Activated CD8-positive, alpha-beta memory T cell treated with anti-CD3 and anti-CD28 coated beads for 1 hour (primary cell): ENCODE measurements at places on chromosomes 12 and 14.

- no peak for DNase-seq
Observed at GRCh38 chr12:10027311-10027710, 3.2 kb upstream of the CLEC9A start.

GRCh38 chr12:93091886-93092648, 163.0 kb upstream of the EEA1 start:
- DNase-seq, result no peak

- DNase-seq, result no peak
Observed at GRCh38 chr14:22549981-22550673, 38.9 kb downstream of the DAD1 start.

DNA sequence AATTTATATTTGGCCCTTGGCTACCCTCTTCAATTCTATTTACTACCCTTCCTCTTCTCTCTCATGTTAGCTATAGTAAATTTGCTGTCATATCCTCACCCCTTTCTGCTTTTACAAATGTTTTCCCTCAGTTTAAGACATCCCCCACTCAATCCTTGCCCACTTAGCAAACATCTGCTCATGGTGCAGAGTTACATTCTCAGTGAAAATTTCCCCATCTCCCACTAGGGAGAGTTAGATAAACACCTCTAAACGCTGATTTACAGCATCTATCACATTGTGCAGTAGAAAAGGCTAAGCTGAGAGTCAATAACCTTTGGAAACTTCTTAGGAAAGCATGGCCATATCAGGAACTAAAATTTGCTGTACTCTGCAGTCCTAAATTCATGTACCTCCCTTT, 69.0 kb downstream of the DENND5B start:
- DNase-seq, result no peak

DNA sequence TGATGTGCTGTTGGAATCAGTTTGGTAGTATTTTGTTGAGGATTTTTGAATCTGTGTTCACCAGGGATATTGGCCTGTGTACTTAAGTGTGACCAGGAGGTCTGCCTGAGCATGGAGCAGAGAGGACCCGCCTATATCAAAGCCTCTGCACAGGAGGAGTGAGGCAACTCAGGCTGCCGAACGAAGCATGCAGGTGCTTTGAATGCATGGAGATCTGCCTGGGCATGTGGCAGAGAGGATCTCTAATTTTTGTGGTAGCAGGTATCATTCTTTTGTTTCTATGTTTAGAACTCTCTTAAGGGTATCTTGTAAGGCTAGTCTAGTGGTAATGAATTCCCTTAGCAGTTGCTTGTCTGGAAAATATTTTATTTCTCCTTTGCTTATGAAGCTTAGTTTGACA, 26.9 kb downstream of the RAB3IP start:
- no peak for DNase-seq

GRCh38 chr12:100326208-100326607, 30.7 kb upstream of the SLC17A8 start:
- no peak for DNase-seq

DNA sequence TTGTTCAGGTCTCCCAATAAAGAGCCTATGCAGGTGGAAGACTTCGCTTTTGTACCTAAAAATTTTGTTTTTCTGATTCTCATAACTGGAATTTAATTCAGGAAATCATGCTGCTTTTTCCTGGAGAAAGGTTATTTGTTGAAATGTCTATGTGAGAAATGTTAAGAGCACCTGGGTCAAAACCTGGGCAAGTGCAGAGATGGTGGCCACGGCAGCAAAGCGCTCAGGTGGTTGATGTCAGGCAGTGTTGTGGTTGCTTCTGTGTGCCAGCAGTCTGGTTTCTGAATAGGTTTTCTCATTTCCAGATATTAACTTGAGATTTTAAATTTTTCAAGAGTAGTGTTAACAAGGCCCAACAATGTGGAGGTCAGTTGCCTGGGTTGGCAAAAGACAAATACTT, 96.2 kb downstream of the ESR2 start:
- no peak for DNase-seq

GRCh38 chr14:79992407-79993198, 218.7 kb downstream of the DIO2 start:
- no peak for DNase-seq

- no peak for DNase-seq
Observed at GRCh38 chr14:23148591-23149249, 29.7 kb upstream of the CEBPE start.

GRCh38 chr14:27184427-27184826, 586.6 kb upstream of the NOVA1 start:
- no peak for DNase-seq

DNA sequence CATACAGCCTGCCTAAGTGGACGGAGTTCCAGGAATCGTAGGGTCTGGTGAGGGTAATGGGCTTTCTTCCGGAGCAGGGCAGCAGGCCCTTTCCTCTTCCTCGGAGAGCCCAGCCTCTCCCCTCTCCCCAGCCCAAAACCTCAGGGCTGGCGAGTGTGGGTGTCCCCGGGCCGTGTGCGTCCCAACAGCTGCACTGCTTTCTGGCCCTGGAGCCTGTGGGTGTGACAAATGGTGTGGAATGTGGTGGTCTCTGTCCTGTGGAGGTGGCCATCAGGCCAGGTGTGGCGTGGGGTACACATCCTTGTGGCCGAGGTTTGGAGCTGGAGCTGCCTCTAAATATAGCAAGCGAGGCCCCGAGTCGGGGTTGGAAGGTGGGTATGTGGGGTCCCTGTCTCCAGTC, 8.5 kb downstream of the ORAI1 start:
- no peak for DNase-seq

DNA sequence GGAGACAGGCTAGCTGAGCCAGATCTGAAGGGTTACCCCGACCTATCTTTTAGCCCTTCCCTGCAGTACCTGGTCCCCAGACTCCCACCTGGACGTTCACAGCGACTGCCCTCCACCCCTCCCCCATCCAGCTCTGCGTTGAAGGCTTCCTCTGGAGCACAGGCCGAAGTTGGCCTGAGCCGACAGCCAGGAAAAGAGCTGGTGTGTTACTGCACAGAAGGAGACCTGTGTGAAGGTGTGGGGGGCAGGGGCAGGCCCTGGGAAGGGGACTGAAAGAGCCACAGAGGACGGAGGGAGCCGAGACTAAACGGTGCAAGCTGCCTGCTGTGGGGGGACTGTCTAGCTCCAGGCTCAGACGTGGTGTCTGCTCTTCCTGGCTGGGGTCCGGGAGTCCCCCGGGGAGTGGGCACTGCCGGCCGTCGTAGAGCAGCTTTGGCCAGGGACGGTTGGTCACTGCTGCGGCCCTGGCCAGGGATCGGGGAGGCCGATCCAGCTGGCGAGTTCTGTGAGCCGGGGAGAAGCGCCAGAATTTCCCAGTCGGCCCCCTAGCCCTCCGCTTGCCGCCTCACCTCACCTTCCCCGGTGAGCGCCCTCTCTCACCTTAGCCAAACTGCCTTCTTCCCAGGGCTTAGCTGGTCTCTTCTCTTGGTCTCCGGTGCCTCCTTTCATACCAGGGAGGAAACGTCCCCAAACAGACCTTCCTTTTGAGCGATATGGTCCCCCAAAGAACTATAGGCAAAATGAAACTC, 899 bp upstream of the COL2A1 start:
- DNase-seq, result no peak

DNA sequence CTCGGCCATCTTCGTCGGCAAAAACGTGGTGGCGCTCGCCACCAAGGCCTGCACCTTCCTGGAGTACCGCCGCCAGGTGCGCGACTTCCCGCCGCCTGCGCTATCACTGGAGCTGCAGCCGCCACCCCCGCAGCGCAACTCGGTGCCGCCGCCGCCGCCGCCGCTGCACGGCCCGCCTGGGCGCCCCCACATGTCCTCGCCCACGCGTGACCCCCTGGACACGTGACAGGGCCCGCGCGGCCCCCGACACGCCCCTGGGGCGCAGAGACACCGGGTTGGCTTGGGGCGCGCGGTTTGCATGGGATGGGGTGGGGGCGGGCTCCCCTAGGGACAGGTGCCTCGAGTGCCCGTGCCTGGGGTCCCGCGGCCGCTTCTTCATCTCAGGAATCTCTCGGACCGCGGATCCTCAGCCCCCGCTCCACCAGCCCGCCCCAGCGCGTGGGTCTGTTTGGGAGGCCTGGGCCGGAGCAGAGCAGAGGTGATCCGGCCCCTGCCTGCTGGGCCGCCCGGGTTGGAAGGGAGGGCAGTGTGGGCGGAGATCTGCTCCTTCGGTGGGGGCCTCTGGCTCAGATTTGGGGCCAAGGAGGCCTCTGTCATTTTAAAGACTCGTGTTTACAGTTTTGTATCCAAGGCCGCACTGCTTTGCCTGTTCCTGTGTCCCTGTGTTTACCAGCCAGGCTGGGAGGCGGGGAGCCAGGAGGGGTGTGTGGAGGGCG, 3.3 kb downstream of the TMEM121 start:
- no peak for DNase-seq

DNA sequence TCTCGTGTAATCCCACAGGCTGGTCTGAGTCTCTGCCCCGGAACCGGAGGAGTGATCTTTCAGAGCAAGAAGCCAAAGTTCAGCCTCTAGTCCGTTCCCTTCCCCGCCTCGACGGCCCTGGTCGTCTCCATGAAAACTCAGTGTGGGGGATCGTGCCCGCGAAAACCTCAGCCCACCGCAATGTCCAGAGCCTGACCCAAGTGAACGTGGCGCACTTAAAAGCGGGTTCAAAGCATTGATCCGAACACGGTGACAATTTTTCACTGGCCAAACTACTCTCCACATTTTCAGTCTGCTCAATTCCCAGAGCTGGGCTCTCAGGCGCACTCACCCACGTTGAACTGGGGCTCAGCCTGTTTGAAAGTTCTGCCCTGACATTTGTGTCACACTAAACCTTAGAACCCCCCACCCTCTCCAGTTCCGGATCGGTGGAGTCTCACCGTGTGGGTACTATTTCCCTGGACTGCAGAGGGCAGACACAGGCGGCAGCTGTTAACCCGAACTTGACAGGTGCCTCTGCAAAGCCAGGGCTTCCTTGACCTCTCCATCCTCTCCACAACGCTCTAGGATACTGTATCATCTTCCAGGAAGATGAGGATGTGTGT, 886 bp upstream of the PRICKLE1 start:
- DNase-seq, result no peak

- DNase-seq, result no peak
Observed at GRCh38 chr14:61399365-61399764, 78.0 kb downstream of the PRKCH start.

DNA sequence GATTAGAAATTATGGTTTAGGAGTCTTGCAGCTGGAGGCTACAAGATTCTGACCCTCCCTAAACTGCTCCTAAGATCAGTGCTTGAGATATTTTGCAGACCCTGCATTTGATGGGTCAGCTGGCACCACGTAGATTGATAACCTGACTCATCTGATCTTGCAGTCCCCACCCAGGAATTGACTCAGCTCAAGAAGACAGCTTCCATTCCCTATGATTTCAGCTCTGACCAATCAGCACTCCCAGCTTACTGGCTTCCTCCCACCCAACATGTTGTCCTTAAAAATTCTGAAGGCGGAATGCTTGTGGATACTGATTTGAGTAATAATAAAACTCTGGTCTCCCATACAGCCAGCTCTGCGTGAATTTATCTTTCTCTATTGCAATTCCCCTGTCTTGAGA, 23.2 kb upstream of the MTHFD1 start:
- DNase-seq, result no peak

GRCh38 chr12:42216737-42217136, 21.3 kb downstream of the YAF2 start:
- no peak for DNase-seq

DNA sequence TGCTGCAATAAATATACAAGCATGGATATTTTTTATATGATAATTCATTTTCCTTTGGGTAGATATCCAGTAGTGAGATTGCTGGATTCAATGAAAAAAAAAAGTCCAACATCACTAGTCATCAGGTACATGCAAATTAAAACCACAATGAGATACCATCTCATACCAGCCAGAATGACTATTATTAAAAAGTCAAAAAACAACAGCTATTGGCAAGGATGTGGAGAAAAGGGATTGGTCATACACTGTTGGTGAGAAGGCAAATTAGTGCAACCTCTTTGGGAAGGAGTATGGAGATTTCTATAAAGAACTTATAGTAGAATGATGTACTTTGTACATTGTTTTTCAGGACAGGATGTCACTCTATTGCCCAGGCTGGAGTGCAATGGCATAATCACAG, 531.2 kb upstream of the MGAT4C start:
- no peak for DNase-seq

DNA sequence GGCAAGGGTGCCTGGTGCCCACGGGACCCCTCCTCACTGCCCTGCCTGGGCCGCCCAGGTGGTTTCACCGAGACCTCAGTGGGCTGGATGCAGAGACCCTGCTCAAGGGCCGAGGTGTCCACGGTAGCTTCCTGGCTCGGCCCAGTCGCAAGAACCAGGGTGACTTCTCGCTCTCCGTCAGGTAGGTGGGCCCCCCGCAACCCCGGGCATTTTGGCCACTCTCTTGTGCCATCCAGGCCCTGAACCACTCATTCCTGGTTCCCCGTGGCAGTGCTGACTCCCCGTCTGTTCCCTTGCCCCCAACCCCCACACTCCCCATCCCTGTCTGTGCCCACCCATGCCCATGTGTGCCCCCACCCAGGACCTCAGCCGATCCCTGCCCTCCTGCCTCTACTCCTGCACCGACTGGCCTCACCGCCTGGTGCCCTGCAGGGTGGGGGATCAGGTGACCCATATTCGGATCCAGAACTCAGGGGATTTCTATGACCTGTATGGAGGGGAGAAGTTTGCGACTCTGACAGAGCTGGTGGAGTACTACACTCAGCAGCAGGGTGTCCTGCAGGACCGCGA, 480 bp downstream of the PTPN6 start:
- no peak for DNase-seq

- DNase-seq, result peak; percentile 44
Observed at GRCh38 chr14:97602438-97603117, 805.4 kb downstream of the VRK1 start.

GRCh38 chr14:26929361-26929760, 331.5 kb upstream of the NOVA1 start:
- no peak for DNase-seq

DNA sequence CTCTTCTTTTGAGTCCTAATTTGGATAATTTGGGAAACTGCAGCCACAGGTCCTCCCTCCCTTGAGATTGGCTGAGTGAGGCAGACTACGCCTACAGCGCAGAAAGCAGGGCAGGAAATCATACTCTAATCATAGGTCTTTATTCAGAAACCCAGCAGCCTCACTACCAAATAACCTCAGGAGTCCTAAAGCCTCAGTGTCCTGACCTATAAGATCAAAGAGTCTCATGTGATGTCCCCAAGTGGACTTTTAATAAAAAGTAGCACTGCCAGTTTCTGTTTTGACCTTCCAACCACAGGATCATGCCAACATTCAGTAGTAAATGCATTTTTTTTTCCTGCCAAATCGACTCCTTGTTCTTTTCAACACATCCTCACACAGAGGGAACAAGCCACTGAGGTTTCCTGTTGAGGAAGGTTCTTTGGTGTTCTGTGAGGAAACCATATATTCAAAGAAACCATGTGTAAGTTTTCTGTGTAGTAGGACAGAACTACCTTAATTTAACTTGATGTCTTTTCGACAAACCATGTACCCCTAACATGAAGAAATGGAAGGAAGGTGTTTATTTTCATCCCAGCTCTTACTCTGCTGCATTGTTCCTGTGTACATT, 72.2 kb downstream of the VCPKMT start:
- DNase-seq, result no peak

DNA sequence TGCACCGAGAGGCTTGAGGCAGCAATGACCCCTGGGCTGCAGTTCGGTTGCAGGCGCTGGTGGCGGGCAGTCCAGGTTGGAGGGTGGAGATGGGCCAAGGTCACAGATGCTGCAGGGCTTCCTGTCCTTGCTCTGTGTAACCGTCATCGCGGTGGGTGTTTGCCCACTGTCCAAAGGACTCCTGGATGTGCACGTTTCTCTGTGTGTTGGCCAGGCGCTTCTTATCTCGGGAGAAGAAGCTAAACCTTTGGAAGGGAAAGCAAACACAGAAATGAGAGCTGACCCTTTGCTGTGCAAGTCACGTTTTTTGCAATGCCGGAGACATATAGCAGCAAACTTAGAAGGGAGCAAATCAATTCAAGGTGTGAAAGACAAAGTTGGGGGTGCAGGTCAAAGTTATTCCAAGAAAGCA, 14.5 kb downstream of the SNRNP35 start:
- DNase-seq, result no peak
